Thoracic aorta (tissue), 2 donors: ENCODE measurements at places on chromosomes 5 and 9. TPM values are rescaled to one million over a fixed set of nuclear protein-coding genes. Genes with fewer than 3 reads are reported as not detected.

Gene SPTLC1
- 74.7 TPM for total RNA-seq

DNA sequence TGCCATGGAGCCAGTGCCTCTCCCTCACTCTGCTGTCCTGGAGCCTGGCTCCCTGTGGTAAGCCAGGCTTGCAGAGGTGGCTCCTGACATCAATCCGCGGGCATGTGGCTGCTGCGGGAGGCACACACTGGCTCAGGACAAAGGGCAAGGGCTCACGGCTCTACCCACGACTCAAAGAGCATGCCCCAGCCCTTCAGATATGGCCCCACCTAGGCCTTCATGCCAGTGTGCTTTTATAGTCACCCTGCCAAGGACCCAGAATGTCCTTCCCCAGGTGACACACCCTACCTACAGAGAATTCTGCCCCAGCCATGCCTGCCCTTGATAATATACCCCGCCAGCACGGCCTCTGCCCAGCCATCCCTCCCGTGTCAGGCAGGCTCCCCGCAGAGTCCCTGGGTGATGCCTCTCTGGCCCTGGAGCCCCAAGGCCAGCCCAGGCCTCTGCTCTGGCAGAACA, 1.6 kb downstream of the MGAT4B start:
- DNase-seq = no peak

- no peak for DNase-seq
Observed at GRCh38 chr9:84939774-84940173, 270.2 kb downstream of the NTRK2 start.

Gene FABP6
- total RNA-seq = not detected

- no peak for DNase-seq
Observed at GRCh38 chr9:125323615-125324014, 62.0 kb downstream of the GAPVD1 start.

- DNase-seq = no peak
Observed at GRCh38 chr9:123069010-123069481, 35.6 kb downstream of the GPR21 start.
